GOT3 (cell line): ENCODE measurements at places on chromosomes 7 and 10.

DNA sequence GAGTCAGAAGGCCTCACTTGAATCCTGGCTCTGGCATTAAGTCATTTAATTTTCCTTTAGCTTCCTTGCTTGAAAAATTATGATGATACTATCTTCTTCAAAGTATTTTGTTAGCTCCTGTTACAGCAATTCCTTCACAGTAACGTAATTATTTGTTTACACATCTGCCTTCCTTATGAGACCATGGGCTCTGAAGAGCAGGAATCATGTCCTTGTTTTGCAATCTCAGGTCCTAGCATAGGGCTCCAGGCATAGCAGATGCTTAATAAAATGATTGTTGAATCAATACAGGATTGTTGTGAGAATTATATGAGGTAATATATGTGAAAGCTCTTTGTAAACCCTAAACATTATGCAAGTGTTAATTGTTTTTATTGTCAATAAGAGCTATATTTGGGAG lies 25.5 kb downstream of the KLHDC10 start:
- DNase-seq: no peak

GRCh38 chr7:158142657-158143056 lies 445.0 kb downstream of the PTPRN2 start:
- no peak for DNase-seq

DNA sequence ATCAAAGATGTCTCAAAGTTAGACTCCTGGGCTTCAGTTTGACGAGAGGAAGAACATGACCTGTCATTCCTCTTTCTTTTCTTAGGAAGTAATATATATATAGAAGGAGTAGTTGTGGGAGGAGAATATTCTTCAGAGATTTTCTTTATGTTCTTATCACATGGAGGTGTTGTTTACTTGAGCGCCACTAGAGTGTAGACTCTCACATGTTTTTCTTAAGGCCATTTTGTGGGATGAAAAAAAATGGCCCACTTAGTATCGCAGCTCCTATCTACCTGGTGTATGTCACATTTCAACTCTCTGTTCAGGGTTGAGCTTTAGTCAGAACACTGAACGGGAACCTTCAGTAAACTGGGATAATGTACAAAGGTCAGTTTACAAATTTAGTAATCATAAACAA lies 645.2 kb downstream of the PHTF2 start:
- no peak for DNase-seq

DNA sequence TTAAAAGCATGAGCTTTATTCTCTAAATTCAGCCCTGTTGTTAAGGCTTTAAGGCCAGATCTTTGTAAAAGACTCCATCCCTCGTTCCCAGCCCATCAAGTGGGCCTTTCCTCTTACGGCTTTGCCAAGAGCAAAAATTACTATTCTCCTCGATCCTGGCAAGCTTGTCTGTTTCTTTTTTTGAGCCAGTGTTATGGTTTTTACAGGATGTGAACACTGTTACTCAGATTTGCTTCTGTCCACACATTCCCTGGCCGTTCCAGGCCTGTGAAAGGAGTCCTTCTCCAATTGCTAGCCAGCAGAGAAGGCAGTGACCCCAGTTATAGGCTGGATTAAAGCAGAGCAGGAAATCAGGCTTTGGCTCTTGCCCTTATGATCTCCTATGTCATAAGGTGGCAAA lies 47.0 kb upstream of the EPC1 start:
- no peak for DNase-seq

GRCh38 chr7:45652630-45653029 lies 78.5 kb downstream of the ADCY1 start:
- no peak for DNase-seq

DNA sequence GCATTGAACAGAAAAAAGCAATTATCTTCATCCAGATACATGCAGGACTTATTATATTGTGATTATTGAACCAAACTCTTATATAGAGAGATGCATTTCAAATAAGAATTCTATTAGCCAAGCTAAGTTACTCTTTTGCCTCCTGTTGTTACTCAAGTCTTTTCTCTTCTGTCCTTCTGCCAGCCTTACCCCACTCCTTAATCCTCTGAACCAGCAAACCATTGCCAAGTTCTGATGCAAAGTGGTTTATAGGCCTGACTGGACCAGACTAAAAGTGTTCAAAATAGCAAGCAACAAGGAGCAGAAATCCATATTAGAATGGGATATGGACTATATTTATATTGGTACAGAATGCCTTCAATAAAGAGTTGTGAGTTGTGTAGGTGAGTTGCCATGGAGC lies 2.2 kb upstream of the SLC26A4 start:
- no peak for DNase-seq

DNA sequence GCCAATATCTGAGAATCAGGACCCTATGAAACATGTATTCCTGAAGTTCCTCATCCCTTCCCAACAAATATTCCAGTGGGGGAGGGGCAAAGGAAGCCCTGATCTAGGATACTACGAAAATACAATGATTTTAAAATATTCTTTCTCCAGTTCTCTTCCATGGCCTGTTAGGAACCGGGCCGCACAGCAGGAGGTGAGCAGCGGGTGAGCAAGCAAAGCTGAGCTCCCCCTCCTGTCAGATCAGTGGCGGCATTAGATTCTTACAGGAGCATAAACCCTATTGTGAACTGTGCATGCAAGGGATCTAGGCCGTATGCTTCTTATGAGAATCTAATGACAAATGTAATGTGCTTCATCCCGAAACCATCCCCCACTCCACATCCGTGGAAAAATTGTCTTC lies 370.8 kb downstream of the WDR11 start:
- no peak for DNase-seq

DNA sequence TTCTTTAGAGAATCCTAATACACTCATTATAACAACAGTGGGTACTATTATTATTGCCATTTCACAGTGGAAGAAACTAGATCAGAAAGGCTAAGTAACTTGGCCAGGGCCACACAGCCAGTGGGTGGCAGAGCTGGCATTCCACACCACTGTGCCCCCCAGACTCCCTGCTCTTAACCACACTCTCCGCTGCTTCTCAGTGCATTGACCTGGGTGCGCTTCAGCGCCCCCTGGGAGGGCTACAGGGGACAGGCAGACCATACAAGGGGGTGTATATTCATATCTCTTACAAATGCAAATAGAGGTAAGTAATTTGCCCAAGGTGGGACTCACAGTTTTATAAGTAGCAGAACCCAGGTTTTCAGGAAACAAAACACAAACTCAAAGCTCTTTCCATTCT lies 77.0 kb upstream of the NMT2 start:
- no peak for DNase-seq

DNA sequence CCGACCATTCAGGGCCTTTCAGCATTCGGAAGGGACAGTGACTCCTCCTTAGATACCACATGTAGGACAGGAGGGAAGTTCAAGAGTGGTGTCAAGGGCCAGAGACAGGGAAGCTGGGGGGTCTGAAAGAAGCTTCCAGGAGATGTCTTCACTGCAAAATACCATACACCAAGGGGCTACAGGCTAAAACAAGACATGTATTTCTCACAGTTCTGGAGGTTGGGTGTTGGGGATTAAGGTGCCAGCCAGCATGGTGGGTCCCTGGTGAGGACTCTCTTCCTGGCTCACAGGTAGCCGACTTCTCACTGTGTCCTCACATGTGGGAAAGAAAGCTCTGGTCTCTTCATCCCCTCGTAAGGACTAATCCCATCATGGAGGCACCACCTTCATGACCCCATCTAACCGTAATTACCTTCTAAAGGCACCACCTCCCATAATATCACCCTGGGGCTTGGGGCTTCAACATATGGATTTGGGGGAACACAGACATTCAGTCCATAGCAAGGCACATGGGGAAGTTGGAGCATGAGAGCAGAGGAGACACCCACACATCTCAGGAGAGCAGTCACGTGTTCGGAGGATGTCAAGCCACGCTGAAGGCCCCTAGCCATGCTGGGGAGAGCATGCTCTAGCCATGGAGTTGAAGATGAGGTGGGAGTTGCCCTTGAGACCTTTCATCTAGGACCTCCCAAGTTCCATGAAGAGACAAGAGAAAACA lies 73.9 kb upstream of the GDF10 start:
- DNase-seq: no peak

- no peak for DNase-seq
These were observed 256.9 kb upstream of the TPK1 start for GRCh38 chr7:145092766-145093165.

GRCh38 chr7:18177815-18178660 lies 150.4 kb upstream of the PRPS1L1 start:
- DNase-seq: no peak

DNA sequence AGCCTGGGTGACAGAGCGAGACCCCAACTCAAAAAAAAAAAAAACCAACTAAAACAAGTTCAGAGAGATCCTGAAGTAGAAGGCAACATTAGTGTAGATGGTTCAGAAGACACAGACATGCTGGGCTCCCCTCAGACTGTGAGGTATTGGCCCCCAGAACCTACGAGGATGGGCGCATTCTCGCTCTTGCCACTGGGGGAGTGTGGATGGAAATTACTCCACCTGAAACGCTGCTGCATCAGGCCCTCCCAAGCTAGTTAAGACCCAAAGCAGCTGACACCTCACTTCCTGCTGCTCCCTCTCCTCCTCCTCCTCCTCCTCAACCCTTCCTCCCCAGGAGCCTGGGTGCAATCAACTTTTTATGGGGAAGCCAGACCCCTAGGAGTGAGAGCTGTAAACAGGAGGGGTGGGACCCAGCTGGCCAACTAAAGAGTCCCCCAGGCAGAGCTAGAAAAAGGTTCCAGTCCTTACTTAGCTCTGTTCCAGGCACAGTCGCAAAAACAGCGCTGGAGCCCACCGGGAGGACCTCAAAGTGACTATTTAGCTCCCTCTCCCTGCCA lies 7.4 kb downstream of the SH3PXD2A start:
- DNase-seq: no peak

- no peak for DNase-seq
These were observed 27.9 kb upstream of the FRAT2 start for GRCh38 chr10:97362310-97363033.

- no peak for DNase-seq
These were observed 61.4 kb upstream of the ASAH2 start for GRCh38 chr10:50312464-50313437.

DNA sequence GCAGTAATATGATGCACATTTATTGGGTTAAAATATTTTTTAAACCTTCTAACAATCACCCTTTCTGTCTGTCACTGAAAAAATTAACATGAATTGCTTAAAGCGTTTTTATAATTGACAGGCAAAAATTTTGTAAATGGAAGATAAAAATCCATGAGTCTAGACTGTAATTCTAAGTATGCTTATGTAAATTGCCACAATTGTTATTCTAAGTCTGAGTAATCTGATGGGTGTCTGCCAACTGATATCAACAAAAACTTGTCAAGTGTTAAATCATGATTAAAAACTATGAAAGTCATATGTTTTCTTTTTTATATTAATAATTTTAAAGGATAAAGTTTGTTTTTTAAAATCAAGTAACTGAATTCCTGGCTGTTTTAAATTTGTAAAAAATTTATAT lies 208.2 kb downstream of the CDK14 start:
- no peak for DNase-seq

DNA sequence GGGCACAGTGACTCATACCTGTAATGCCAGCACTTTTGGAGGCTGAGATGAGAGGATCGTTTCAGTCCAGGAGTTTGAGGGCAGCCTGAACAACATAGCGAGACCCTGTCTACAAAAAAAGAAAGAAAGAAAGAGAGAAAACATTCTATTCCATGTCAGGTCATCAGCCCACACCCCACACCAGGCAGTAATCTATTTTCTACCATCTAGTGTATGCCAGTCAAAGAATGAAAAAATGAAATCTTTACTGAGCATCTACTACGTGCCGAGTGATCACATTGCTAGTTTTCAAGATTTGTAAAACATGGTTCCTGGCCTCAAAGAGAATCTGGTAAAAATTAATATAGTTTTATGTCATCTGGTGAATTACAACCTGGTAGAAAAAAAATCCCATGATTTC lies 3.1 kb upstream of the EPHB4 start:
- no peak for DNase-seq

DNA sequence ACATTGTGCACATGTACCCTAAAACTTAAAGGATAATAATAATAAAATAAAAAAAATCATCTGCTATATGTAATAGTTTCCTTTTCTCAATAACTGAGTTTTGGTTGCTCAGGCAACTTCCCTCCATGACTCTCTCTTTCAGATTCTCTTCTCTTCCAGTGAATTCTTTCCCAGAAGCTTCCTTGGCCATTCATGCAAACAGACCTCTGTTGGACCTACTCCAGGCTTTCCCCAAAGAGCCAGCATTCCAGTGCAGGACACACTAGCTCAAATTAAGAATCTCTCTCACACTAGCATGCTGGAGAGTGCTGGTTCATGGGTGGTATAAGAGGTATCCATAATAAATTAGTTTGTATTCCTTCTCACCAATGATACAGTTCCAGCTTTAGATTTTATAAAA lies 31.0 kb upstream of the ZEB1 start:
- DNase-seq: no peak

GRCh38 chr10:122297583-122297982 lies 26.5 kb downstream of the BTBD16 start:
- DNase-seq: no peak

GRCh38 chr7:92671505-92672169 lies 81.4 kb upstream of the FAM133B start:
- DNase-seq: no peak

GRCh38 chr10:110865186-110865808 lies 6.4 kb upstream of the PDCD4 start:
- DNase-seq: no peak

DNA sequence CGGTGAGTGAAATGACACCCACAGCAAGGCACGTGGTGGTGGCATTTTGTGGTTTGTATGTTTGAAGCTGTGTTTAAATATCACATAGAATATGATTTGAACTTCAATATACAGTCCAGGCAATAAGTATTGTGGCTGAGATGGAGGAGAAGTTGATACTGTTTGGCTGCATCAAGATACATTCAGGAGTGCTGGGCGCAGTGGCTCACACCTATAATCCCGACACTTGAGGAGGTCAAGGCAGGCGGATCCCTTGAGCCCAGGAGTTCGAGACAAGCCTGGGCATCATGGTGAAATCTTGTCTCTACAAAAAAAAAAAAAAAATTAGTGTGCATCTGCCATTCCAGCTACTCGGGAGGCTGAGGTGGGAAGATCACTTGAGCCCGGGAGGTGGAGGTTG lies 35.2 kb upstream of the NUB1 start:
- no peak for DNase-seq

DNA sequence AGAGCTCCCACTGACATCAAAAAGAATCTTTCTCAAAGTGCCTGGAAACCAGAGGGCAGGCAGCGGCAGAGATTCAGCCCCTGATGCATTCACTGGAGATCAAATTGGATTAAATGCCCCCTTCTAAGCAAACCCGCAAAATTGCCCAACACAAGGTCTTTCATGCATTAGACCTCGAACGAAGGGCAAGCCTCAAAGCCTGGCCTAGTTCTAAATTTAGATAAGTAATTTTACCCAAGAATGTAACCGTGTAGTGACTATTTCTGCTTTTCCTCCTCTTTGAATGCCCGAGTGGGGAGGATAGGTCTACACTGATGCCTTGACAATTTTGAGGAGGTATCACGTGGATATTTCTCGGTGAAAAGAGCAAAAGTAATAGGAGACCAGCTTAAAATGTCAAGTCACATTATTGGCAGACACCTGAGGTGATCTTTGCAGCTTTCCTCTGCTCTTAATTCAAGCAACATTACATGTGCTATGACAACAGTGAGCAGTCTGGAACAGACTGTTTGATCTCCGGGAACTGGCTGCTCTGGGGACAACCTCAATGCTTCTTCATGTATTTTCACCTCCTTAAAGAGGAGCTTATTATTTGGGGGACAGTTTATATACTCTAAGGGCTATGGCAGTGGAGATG lies 1263.5 kb upstream of the AUTS2 start:
- no peak for DNase-seq
